Fibroblast of the conjunctiva (primary cell): ENCODE measurements at places on chromosomes 7 and 10.

DNA sequence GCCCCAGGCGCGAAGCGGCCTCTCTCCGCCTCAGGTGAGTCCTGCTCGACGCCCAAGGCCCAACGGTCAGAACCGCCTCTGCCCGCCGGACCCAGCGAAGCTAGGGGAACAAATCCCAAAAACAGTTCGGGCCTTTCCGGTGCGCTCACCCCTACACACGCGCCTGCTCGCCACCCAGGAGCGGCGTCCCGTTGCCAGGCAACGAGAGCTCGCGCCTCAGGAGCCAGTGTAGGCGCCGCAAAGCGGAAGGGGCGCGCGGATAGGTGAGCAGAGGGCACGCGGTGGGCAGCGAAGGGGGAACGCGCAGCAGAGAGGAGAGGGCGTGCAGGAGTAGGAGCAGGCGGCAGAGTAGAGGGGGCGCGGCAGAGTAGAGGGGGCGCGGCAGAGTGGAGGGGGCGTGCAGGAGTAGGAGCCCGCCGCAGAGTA lies at the start of the genes DYDC1 and DYDC2:
TSS of gene DYDC1 (minus strand) at position 193 of the 426 bp plus-strand sequence. CDS start 4,154 bp downstream, outside the sequence.
TSS of gene DYDC2 (plus strand) at position 219 of the 426 bp plus-strand sequence. CDS start 5,663 bp downstream, outside the sequence.
- no peak for DNase-seq

DNA sequence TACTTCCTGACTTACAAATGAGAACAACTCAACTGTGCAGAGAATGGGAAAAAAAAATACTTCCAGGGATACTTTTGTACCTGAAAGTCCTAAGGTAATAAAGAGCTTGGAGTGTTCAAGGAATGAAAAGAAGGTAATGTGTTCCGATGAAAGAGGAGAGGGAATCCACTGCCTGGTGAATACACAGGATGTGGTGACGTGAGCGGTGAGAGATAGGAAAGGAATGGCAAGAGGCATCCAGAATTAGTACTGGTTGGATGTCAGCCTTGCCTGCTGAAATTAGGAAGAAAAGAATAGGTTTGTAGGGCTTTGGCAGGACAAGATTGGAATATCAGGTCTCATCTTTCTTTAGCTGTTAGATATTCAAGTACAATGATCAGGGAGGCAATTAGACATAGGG lies 347.7 kb downstream of the POM121L12 start:
- no peak for DNase-seq

- no peak for DNase-seq
Measured at GRCh38 chr7:31079126-31079823, 27.2 kb downstream of the ADCYAP1R1 start.

DNA sequence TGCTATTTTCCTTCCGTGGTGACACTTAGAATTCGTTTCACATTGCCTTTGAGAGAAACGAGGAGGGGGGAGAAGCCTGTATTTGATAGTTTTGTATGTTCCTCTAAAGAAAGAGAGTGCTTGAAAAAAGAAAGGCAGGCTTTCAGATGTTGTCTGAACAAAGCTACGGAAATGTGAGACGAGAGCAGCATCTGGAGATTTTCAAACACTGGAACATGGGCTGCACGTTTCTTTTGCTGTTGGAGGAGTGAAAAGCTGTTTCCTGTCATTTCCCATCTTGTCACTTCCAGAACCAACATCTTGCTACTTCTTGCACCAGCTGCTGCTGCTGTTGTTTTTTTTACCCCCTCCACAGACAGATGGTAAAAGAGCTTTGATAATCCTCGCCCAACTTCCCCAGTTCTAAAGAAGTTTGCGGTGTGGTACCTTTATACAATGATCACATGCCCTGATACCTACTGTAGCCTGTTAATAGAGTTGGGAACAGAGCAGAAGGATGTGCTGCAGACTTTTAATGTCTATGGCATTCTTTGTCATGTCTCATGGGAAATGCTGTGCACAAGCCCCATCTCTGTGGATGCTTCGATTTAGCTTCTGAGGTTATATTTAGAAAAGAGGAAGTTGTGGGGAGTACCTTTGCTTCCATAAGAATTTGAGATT lies 408.1 kb downstream of the AUTS2 start:
- no peak for DNase-seq

DNA sequence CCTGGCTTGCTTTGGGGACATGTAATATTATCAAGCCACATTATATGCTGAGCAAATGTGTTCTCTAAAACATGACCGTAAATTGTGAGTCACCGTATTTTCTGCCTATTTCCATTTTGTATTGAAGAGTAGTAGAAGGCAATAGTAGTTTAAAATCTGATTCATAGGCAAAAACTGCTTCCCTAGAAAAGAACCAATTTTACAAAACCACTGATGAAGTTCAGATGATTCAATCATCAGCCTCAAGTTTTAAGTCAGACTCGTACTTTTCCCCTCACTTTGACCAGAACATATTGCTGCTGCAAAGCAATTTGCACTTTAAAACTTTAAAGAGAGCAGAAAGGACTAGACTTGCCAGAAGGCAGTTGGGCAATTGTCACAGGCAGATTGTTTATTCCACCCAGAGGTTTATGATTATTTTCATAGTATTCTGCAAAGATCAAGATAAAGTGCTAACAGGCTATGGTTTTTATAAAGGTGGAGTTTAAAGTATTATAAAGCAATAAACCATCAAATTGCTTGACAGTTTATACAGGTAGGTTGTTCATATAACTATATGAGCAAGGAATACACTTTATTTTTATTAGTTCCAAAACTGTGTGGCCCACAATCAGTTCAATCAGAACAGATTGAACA lies 168.2 kb downstream of the ETV1 start:
- no peak for DNase-seq

GRCh38 chr10:15684768-15685167 lies 35.0 kb downstream of the ITGA8 start:
- DNase-seq, result no peak

- no peak for DNase-seq
Measured at GRCh38 chr10:9260690-9261089, 1206.2 kb downstream of the GATA3 start.

- no peak for DNase-seq
Measured at GRCh38 chr7:140358412-140359051, 39.8 kb downstream of the SLC37A3 start.

- DNase-seq, result no peak
Measured at GRCh38 chr7:1055956-1056784, 11.8 kb downstream of the GPR146 start.

GRCh38 chr10:94428766-94429707 lies 26.7 kb downstream of the TBC1D12 start:
- peak; percentile 21 for DNase-seq
